ENCODE measurements at places on chromosomes 16 and 17. TPM values are rescaled to one million over a fixed set of nuclear protein-coding genes. Genes with fewer than 3 reads are reported as not detected.

DNA sequence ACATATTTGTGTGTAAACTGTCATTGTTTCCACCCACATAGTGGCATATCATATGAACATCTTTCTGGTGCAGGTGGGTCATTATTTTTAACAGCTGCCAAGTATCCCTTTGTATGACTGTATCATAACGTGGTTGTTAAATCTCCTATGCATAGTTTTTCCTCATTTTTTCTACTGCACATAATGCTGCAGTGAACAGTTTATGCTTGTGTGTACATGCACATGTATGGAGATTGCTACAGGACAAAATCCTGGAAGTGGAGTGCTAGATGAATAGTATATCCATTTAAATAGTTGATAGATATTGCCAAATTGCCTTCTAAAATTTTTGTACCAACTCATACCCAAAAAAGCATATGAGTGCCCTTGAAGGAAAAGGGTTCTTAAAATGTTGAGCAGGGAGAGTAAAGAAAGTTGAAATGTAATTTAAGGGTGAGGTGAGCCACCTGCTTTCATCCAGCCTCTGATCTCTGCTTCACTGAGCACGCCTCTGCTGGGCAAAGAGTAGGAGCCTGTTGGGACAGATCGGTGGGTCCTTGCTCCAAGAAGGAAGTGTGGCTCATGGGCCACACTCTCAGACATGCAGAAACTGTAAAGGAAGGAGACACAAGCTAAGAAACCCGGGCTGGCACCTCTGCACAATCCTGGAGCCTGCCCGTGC, 55.3 kb downstream of the HLF start:
- no peak for DNase-seq

- DNase-seq = no peak
These were observed 10.9 kb upstream of the WSB1 start for GRCh38 chr17:27283060-27283459.

- DNase-seq = no peak
These were observed 144.1 kb downstream of the CHD9 start for GRCh38 chr16:53198933-53199332.

DNA sequence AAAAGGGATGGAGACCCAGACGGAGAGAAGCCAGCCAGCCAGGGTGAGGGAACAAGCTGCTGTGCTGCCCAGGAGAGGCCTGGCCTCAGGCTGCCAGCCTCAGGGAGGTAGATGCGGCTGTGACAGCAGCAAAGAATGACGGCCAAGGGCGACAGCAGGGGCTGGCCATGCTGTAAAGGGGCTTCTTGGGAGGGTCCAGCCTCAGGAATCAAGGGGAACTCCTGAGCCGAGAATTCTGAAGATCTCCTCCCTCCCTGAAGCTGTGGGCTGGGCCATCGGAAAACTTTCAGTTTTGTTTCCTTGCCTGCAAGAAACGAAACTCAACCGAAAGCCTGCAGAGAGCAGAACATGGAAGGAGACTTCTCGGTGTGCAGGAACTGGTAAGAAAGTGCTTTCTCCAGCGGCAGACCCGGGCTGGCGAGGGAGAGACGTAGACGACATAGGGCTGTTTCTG, at the start of gene XAF1:
Gene XAF1, plus strand, starts transcription at position 316 of the 454 bp plus-strand sequence. Its CDS starts 33 bp downstream, at position 349.
- peak; percentile 71 for DNase-seq

The MFAP4 gene
- 270 TPM for total RNA-seq
